ENCODE measurements at places on chromosomes 5 and 9.

DNA sequence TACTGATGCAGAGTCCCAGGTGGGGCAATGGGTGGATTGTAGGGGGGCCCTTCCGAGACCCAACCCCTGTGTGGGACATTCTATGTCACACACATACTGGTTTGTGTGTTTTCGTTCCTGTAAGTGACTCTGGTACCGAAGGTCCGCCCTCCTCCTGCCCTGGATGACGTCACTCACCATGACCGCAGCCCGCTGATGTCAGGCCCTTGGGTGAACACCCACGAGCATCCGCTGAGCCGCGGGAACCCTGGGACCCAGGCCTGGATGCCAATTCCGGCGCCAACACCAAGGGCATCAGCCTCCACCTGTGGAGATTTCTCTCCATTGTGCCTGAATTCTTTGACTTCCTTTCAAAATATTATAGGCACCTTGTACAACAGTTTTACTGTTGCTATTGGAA is 184.3 kb downstream of the MTRR start:
- no peak for DNase-seq

DNA sequence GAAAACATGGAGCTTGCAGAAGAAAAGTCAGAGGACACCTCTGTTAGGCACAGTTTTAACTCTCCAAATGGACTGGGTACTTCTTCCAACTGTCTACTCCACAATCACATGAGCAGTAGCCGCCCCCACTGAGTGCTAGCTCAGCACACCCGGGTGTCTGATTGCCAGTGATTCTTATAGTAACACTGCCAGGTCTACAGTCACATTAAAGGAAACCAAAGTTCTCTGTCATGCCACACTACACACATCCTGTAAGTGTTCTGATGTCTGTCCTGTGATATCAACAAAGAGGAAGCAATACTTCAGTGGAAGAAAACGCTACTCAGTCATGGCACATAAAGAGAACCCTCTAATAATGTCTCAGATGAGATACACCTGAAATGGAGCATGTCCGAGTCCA is at the start of gene HAVCR2:
Gene HAVCR2 (minus strand): TSS at position 69 of the 400 bp plus-strand sequence. CDS start 61 bp downstream, at position 8.
- no peak for DNase-seq

DNA sequence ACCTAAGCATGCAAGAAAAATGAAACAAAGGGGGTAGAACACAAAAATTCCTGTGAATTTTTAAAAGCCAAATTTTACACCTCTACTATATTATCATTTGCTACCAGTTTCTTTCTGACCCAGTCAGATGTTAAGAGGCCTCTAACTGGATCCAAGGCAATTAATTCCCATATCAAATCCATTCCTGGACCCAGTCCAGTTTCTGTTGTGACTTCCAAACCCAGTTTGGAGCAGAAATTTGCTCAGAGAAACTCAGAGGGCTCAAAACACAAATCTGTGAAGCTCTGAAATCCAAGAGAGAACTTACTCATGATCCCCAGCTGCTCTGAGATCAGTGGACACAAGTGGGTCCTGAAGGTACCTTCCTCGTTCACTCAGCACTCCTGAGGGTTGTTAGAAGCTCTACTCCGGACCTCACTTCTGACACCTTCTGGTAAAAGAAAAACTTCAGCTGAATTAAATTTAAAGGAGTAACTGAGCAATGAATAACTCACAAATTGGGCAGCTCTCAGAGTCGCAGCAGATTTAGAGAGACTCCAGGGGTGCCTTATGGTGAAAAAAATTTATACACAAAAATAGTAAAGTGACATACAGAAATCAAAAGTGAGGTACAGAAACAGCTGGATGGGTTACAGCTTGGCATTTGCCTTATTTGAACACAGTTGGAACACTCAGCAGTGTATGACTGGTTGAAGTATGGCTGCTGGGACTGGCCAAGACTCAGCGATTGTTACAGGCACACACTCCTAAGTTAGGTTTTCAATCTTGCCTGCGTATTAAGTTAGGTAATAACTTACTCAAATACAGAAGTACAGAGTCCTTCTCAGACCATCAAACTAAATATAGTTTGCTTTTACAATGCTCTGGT is 32.4 kb downstream of the INSL4 start:
- no peak for DNase-seq

GRCh38 chr9:29209748-29210291 is 1636.5 kb upstream of the C9orf72 start:
- DNase-seq = no peak

- DNase-seq = no peak
Measured at GRCh38 chr9:68777070-68777763, 72.2 kb downstream of the PIP5K1B start.

DNA sequence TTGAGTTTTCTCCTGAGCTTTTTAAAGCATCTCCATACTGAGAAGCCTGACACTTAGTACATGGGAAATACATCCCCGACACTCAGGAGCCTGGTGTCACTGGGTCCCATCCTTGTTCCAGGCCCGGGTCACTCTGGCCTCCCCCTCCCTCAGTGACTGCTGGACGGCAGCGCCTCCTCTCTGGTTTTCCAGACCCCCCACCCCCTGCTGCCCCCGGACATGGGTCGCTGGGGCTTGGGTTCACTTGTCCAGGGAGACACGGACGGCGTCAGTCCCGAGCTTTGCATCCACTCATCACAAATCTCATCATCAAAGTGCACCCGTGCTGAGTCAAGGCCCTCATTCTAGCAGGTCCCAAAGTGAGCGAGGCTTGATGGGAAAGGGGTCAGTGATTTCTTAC is 243.0 kb downstream of the IRX2 start:
- no peak for DNase-seq

DNA sequence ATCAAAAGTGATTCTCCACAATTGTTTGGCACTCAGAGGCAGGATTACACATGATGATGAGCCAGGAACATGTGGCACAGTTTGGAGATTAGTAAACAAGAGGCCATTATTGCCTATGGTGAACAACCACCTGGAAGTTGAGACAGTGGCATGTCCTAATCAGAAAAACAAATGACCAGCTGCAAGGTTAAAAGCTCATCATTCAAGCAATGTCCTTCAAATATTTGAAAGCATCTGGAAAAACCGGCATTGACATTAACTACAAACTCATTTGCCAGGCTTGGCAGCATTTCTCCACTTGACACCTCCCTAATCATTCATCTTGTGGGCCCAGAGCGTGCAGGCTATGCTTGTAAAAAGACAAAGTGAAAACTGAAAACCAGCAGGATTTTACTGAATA is 80.6 kb upstream of the MEGF10 start:
- no peak for DNase-seq

- DNase-seq = no peak
Measured at GRCh38 chr9:77156646-77157371, 20.5 kb upstream of the VPS13A start.

DNA sequence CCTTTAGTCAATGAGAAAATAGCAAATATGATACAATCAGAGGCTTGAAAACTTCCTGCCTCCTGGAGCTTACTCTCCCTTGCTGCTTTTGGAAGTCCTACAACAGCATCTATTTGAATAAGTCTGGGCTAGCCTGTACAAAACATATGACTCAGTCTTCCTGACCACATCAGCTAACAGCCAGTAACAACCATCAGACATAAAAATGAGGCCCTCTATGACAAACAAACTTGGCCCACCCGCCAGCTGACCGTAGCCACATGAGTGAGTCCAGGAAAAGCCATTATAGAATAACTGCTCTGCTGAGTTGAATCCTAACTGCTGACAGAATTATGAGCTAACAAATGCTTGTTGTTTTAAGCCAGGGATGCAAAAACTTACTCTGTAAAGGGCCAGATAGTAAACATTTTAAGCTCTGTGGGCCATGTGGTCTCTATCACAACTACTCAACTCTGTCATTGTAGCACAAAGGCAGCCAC is 347.6 kb downstream of the PTPRD start:
- DNase-seq = no peak

DNA sequence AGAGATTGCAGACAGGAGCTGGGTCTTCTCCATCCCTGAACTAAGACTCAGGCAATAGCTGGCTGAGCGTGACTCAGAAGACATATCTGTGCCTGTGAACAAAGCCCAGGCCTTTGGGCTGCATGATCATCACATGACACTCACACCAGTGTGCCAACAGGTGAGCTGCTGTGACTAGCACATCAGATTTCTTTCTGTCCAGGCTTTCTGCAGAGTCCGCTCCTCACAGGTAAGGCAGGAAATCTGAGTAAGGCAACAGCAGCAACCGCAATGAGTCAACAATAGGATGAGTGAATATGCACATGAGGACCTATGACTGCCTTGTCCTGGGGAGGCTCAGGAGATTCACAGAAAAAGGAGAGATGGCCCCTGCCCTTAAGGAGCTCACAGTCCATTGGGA is 293.6 kb downstream of the ACTL7B start:
- DNase-seq = no peak

DNA sequence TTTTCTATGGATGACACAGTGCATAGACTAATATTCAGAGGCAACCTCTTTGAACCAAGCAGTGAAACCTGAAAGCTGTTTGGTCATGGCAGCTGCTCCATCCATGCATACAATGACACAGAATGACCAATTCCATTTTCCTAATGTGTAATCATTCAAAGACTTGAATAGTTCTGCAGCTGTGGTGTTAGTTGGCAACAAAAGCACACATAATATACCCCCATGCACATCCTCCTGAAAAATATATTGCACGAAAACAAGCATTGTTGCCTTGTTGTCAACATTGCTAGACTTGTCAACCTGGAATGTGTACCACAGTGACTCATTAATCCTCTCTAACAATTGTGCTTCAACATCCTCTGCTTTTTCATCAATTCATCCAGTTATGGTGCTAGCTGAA is 71.0 kb upstream of the SEMA6A start:
- no peak for DNase-seq

GRCh38 chr5:132420706-132421272 is 51.3 kb downstream of the SLC22A5 start:
- no peak for DNase-seq

GRCh38 chr9:133888809-133889491 is 103.2 kb downstream of the VAV2 start:
- no peak for DNase-seq

GRCh38 chr5:171405615-171406014 is 13.8 kb upstream of the FGF18 start:
- DNase-seq = peak; percentile 33

GRCh38 chr9:3863111-3863528 is 337.3 kb upstream of the RFX3 start:
- DNase-seq = peak; percentile 72

GRCh38 chr5:150486402-150487198 is 21.3 kb upstream of the NDST1 start:
- DNase-seq = peak; percentile 58

- DNase-seq = no peak
Measured at GRCh38 chr5:66830636-66831035, 234.4 kb downstream of the MAST4 start.

GRCh38 chr9:12698986-12699385 is 5.8 kb downstream of the TYRP1 start:
- no peak for DNase-seq

- DNase-seq = no peak
Measured at GRCh38 chr5:107486489-107486888, 184.2 kb downstream of the EFNA5 start.

- no peak for DNase-seq
Measured at GRCh38 chr5:1998716-1999317, 116.1 kb upstream of the IRX4 start.

DNA sequence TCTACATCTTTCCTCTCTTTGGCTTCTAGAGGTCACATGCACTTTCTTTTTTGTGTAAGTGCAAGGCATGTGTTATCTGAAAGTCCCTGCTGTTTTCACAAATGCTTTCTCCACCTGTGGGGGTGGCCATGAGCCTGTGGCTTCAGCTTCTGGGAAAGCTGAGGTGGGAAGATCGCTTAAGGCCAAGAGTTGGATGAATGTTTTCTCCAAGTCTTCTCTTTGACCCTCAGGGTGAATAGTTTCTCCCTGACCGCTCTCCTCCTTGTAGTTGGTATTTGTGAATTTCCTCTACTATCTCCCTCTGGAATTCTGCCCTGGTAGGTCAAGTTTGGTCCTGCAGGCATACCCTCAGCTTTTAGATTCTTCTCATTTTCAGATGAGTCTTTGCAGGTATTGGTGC is 74.2 kb downstream of the UGCG start:
- no peak for DNase-seq

- no peak for DNase-seq
Measured at GRCh38 chr5:148826739-148827070, 294 bp downstream of the ADRB2 start.

GRCh38 chr5:59661954-59662615 is 231.4 kb downstream of the PDE4D start:
- no peak for DNase-seq

GRCh38 chr5:77095189-77095588 is 8.1 kb upstream of the ZBED3 start:
- no peak for DNase-seq

DNA sequence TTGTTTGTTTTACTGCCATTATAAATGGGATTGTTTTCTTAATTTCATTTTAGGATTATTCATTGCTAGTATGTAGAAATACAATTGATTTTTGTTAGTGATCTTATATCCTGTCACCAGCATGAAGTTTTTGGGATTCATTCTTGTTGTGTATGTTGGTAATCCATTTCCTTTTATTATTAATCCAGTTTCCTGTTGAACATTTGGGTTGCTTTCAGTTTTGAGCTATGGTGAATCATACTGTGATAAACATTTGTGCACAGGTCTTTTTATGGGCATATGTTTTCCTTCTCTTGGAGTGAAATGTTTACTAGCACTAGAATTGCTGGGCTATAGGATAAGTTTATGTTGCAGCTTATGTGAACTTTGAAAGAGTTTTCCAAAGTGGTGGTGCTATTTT is 69.6 kb downstream of the MAN2A1 start:
- no peak for DNase-seq

GRCh38 chr5:315488-316209 is 5.9 kb upstream of the AHRR start:
- no peak for DNase-seq

GRCh38 chr5:123455095-123455494 is 31.9 kb upstream of the CEP120 start:
- DNase-seq = no peak

DNA sequence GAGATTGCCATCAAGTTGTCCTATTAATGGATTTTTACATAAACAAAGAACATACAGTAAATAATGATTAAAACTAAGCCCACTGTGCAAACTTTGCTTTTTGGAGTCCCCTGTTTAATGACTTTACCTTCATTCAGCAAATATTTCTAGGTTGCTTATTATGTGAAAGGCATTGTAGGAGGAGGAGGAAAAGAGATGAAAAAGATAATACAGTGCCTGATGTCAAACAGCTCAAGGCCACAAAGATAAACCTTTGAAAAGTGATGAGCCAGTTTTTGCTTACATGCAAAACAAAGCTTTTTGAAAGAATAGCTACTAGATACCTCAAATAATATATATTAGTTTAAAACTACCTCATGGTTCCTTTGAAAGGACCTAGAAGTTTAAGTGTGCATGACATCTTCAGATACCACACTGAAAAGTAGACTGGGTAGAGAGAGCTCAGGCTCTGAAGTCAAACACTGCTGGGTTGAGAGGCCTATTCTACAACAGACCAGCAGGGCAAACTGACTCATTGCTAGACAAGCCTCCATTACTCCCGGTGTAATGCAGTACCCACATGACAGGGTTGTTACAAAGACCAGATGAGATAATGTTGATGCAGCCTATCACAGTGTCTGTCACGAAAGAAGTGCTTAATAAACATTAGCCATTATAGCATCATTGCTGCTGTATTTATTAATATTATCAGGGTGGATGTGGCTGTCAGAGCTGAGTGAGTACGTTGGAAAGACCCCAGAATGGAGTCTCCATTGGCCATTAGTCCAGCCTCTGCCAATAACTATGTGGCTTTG is 11.8 kb downstream of the DEPDC1B start:
- DNase-seq = peak; percentile 49

- peak; percentile 12 for DNase-seq
Measured at GRCh38 chr5:72191404-72191803, 84.1 kb downstream of the MAP1B start.

- DNase-seq = peak; percentile 56
Measured at GRCh38 chr5:138230261-138230660, 17.1 kb upstream of the CDC23 start.
